GDM1 (cell line): ENCODE measurements at places on chromosomes 6 and 20.

GRCh38 chr6:137882225-137882961 is 15.3 kb downstream of the TNFAIP3 start:
- peak; percentile 33 for DNase-seq

DNA sequence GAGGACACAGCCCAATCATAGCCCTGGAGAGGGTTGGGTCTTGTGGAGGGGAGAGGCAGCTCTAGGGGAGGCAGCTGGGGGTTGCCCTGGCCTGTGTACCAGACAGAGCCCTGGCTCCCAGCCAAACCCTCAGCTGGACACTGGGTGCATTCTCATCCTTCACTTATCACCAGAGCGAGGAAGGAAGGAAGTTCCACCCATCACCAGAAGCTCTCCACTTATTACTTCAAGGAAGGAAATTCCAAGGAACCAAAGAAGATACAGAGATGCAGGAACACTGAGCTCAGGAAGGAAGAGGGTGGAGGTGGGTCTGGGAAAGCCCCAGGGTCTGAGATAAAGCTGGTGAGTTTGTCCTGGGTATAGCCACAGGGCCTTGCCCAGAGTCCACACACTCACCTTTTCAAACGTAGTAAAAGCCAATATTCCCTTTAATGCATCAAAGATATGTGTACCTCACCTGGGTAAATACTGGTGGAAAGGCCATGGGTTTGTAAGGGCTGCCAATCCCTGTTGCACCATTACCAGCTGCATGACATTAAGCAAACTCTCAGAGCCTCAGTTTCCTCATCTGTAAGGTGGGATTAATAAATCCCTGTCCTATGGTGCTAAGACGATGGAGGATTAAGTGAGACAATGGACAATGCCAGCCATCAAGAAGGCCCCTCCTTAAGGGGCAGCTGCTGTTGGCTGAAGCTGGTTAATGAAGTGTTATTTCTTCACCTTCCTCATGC is 109.7 kb upstream of the NAA20 start:
- no peak for DNase-seq

- DNase-seq, result no peak
Observed at GRCh38 chr6:107540465-107540857, 50.5 kb downstream of the SOBP start.

- no peak for DNase-seq
Observed at GRCh38 chr20:53599378-53599777, 5.7 kb upstream of the ZNF217 start.

GRCh38 chr6:101399616-101400162 is 6.2 kb downstream of the GRIK2 start:
- DNase-seq, result no peak

DNA sequence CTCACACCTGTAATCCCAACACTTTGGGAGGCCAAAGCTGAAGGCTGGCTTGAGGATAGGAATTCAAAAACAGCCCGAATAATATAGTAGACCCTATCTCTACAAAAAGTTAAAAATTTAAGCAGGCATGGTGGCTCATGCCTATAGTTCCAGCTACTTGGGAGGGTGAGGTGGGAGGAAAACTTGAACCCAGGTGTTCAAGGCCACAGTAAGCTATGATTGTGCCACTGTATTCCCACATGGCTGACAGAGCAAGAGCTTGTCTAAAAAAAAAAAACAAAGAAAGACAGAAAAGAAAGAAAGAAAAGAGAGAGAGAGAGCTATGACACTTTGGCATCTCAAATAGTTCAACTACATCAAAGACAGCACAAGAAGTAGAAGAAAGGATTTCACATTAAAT is 33.2 kb downstream of the DCDC2 start:
- no peak for DNase-seq

GRCh38 chr6:139926711-139927110 is 552.3 kb upstream of the CITED2 start:
- DNase-seq, result no peak

DNA sequence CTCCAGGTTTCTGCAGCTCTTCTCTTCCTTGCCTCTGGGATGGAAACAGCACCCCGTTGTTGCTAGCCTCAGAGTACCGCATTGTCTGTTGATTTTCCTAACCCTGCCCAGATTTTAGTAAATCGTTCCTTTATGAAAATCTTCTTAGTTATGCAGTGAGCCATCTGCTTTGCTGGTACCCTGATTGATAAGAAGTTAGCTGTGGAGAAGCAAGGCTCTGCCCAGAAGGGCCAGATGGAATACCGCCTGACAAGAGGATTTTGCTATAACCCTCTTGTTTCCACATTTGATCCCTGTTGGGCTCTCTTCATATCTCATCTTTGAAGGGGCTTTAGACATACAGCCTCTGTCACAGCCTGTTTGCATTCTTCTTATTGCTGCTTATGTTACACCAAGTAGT is 229.0 kb downstream of the CDKAL1 start:
- no peak for DNase-seq

GRCh38 chr6:144052488-144052887 is 42.9 kb downstream of the SF3B5 start:
- no peak for DNase-seq

DNA sequence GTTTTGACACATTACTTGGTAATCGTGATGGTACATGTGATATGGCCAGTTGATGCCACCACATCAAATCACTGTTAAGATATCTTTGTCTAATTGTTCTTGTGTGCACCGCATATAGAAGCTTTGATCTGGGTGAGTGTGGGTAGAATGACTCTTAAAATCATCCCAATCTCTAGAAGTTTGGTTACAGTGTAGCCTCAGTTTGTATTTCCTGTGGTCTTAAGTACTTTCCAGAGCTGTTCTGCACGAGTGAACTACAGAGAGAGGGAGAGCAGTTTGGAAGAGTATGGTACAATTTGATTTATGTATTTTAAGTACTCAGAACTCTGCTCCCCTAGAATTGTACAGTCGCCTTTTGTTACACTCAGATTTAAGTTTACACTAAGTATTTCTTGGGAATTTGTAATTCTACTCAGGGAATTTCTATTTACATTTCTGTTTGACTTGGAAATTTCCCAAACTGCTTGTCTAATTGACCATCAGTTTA is 37.5 kb downstream of the SNX9 start:
- no peak for DNase-seq

DNA sequence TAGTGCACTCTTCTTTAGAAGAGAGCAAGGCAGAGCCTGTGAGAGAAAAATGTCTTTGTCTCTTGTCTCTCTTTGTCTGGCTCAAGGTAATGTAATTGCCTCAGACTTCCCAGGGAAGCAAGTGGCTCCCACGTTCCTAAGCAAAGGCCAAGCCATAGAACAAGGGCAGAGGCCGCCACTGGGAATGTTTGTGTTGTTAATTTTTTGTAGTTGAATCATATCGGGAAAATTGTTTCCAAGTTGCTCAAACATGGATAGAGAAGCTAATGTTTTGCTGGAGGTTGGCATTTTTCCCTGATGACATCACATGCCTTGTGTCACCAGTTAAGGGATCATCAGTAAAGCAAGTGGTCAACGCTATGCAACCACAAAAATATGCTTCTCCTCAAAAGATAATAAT is 211.5 kb upstream of the FOXA2 start:
- no peak for DNase-seq

DNA sequence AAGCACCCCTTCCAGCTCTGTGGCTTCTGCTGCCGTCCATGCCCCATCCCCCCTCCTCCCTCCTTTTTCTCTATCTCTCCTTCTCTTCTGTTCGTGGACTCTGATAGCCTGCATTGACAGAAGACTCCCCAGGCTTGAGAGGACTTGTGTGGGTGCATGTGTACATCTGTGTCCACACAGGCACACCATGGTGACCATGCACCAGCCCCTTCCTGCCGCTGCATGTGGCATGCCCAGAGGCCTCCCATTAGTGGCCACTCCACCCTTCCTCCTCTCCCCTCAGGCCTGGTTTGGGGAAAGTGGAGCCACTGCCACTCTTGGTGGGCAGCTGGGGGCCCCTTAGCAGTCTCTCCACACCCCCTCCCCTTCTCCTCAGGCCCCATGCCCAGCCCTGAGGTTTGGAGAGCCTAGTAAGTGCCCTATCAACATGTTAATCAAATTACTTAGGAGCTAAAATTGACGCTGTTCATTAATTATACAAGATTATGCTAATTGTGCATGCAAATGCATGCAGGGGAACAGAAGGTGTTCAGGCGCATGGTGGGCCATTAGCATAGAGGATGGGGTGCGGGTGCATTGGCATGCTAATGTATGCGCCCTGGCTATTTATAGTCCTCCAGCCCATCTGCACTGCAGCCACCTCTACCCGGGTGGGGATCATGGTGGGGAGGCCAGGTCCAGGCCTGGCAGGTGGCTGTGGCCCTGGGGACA is 45.9 kb downstream of the EBF4 start:
- DNase-seq, result no peak

DNA sequence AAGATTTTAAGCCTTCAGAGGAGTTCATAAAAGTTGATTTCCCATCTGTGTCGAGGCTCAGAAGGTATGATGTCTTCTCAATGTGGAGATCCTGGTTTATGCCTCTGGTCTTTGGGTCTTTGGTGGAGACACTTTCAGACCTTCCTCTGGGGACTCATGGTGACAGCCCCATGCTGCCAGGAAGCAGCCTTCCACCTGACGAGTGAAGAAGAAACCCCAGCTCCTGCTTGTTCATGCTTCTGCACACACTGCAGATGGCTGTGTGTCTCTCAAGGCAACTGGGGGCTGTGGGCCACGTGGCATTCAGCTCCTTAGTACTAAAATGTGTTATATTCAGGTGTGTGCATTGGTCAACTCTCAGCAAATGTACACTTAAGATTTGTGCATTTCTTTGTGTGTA is 4.9 kb upstream of the SCP2D1 start:
- DNase-seq, result no peak

DNA sequence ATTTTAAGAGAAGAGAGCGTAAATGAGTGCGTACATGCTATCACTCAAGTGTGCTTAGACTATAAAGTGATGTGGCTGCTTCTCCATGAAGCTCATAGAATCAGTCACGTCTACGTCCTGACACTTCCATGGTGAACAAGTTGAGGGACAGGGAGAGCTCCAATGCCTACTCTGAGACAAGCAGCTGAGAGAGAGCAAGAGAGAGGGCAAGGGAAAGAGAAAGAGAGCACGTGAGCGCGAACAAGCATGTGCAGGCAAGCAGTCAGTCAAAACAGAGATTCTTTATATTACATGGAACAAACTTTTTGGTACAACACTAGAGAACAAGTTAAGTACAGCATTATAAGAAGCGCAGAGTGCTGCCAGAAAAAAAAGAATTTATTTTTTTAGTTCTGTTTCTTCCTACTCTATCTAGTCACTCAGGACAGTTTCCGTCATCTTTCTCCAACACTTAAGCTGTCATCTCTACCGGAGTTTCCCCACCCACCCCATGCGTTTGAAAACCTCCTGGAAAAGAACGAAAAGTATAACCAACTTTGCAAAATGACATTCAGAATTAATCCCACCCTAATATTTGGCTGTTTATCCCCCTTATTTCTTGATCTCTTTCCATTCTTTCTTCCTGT is 61.8 kb downstream of the EPB41L2 start:
- DNase-seq, result no peak

DNA sequence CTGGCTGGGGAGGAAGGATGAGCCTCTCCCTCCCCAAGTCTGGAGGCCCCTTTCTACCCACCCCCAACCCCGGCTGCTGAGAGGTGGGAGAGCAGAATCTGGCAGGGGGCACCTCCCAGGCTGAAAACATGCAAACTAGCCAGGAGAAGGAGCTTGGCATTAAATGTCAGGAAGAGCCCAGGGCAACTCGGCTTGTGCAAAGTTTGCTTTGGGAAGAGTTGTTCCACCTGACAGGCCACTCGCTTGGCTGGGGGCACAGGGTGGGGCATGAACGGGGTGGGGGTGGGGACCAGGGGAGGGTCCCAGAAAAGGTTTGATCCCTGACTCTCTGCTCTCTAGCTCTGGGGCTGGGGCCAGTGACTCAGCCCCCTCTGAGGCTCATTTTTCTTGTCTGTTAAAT is 3.0 kb downstream of the SPDEF start:
- no peak for DNase-seq

GRCh38 chr20:16299897-16300296 is 273.4 kb downstream of the KIF16B start:
- no peak for DNase-seq

GRCh38 chr6:25013246-25013645 is 77.5 kb upstream of the RIPOR2 start:
- DNase-seq, result no peak

DNA sequence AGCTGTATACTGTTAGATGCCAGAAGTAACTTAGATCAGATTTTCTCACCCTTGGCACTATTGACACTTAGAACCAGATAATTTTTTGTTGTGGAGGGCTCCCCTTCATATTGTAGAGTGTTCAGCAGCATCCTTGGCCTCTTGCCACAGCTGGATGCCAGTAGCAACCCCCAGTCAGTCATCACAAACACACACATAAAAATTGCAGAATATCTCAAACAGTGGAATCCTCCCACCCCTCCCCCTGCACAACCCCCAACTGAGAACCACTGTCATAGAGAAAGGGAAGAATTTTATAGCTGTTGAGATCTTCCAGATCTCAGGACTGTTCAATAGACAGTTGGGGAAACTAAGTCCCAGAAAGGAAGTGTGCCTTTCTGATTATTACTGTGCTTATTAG is 81.2 kb upstream of the VSTM2L start:
- DNase-seq, result no peak

GRCh38 chr6:109453594-109454495 is 1.7 kb downstream of the MICAL1 start:
- DNase-seq, result no peak

DNA sequence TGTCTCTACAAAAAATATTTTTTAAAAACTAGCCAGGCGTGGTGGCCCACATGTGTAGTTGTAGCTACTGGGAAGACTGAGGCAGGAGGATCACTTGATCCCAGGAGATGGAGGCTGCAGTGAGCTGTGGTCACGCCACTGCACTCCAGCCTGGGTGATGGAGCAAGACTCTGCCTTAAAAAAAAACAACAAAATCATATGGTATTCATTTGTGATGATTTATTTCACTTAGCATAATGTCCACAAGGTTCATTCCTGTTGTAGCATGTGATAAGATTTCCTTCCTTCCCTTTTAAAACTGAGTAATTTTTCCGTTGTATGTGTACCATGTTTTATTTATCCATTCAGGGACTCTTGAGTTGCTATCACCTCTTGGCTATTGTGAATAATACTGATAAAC is 26.2 kb downstream of the TMEM170B start:
- DNase-seq, result no peak

- DNase-seq, result no peak
Observed at GRCh38 chr6:3363296-3364025, 93.4 kb downstream of the SLC22A23 start.

GRCh38 chr6:116208056-116208785 is 45.7 kb downstream of the TSPYL4 start:
- no peak for DNase-seq

DNA sequence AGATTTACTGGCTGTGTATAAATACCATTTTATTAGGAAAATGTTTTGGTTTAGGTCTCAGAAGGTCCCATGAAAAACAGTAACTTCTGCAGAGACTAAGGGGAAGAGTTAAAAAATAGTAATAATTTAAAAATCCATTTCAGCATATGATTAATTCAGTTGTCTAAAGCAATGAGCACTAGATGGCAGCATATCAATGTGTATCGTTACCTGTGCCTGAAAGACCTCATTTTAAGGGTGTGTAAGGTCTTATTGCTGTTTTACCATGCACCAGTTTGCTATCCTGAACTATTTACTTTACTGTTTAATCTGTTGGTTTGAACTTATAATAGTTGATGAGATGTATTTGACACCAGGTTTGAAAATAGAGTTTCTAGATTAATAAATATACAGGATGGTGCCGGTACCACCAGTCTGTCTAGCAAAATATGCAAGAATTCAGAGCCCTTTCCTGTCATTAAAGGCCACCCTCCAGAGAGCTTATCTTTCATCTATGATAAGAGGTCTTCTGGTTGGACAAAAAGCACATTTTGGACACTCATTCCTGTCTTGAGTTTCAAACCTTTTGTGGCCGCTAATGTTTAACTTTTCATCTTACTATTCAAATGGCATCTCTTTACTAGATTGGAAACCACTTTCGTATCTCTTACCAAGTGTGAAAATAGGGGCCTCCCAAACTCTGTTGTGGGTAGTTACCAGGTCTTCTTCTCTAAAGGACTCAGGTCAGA is 8.9 kb upstream of the AHI1 start:
- DNase-seq, result peak; percentile 2
